IPS DF 6.9 (cell line): ENCODE measurements at places on chromosomes 3 and 15.

GRCh38 chr3:193174140-193174539 is 66.9 kb upstream of the PLAAT1 start:
- DNase-seq, result no peak

DNA sequence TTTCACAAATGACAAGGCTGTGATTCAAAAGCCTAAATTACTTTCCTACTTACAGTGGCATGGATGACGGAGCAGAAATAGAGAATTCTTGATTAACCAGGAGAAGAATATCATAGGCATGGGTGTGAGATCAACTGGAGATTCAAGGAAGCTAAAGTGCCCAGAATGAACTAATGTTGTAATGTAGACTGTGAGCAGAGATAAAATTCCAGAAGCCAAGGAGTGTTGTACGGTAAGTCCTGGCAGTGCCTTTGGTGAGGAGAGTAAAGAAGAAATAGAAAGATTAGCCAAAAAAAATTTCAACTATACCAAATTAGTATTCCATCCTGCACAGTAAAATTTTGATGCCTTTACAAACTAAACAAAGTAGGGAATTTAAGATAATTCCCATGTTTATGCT is 75.9 kb downstream of the ZBTB20 start:
- no peak for DNase-seq

- no peak for DNase-seq
These were observed at the start of gene CSPG5 for GRCh38 chr3:47578691-47579632. Gene CSPG5 (minus strand): TSS chr3:47578865. CDS start chr3:47578693, 172 bp downstream.

- no peak for DNase-seq
These were observed 22.1 kb upstream of the SLC28A1 start for GRCh38 chr15:84862214-84862975.

- no peak for DNase-seq
These were observed 43.1 kb upstream of the AADACL2 start for GRCh38 chr3:151690645-151691044.

DNA sequence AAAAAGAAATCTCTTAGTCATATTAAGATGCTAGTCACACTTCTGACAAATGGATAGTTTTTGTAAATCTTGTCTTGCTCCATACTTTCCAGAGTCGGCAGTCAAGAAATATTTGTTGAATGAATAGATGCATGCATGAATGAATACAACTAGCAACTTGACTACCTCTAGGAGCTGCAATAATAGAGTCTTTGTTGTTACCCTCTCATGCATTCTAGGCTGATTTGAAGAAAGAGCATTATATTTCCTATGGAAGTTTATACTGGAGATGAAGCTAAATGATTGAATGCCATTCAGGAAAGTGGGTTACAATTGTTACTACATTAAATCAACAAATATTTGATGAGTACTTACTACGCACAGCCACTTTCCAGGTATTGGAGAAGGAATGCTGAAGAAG is 18.1 kb upstream of the TRAT1 start:
- DNase-seq, result no peak

GRCh38 chr3:62965311-62965710 is 90.1 kb upstream of the CADPS start:
- no peak for DNase-seq

- no peak for DNase-seq
These were observed 1.4 kb downstream of the ATP11B start for GRCh38 chr3:182794455-182795388.

- no peak for DNase-seq
These were observed 181.4 kb downstream of the TBL1XR1 start for GRCh38 chr3:177015881-177016280.

- DNase-seq, result no peak
These were observed 19.1 kb upstream of the NR2F2 start for GRCh38 chr15:96311256-96311955.
